Left ventricle myocardium inferior (tissue), 1 donor: ENCODE measurements at places on chromosomes 5 and 9.
A peak's percentile ranks its signal among the peaks of the same experiment; 100 is the strongest.

- DNase-seq = no peak
These were observed 56.5 kb downstream of the ADAMTS2 start for GRCh38 chr5:179288809-179289185.

DNA sequence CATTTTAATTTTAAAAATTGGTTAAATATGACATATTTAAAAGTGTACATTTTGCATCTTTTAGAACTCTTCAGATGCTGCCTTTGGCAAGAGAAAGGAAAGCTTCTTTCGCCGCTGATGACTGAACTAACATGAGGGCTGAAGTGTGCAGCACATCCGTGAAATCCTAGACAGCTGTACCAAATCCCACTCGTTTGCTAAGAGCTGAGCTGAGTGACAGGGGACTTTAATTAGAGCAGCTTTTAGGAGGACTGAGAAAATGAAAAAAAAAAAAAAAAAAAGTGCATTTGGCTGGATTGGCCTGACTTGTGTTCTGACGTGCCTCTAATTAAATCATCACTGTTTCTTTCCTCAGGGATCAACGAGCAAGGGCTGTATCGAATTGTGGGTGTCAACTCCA lies 271.3 kb downstream of the ARHGAP26 start:
- no peak for DNase-seq

GRCh38 chr9:22169243-22169642 lies 160.1 kb upstream of the CDKN2B start:
- DNase-seq = no peak

- no peak for DNase-seq
These were observed 145.7 kb upstream of the KLF4 start for GRCh38 chr9:107635101-107635802.

DNA sequence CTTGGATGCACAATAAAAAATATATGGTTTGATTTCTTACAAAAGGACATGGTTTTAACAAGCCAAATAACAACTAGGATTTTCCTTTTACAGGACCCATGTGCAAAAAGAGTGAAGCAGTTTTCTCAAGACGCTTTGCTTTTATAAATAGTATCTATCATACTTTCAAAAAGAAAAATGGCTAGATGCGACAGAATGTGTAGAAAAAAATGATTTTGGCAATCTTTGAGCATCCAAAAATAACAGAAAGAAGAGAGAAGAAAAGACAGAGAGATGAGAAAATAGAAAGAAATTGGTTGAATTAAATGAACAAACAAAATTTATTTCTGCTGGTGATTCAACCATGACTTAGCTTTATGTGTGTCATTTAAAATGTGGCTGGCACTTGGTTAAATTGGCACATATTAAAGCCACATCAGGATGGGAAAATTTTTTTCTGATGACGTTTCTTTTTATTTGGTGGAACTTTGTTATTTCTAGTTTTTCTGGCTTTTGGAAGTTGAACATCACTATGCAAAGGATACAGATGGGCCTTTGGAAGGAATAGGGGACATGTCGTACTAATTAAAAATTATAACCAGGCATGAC lies 35.6 kb upstream of the NREP start:
- no peak for DNase-seq

DNA sequence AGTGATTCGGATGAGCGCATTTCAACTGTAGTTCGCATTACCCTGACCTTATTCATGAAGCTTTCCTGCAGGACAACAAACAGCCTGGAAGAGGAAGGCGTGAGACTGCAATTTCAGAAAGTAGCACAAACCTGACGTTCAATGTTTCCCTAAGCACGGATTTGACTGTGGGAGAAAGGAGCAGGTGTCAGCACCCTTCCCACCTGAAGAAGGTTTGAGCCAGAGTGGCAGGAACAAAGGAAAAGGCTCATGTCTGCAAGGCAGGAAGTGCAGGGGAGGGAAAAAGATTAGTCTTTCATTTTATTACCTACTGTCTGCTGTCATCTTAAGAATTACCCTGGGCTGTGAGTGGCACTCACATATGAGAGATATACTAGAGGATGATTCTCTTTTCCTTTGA lies 114.0 kb downstream of the MED10 start:
- DNase-seq = no peak

DNA sequence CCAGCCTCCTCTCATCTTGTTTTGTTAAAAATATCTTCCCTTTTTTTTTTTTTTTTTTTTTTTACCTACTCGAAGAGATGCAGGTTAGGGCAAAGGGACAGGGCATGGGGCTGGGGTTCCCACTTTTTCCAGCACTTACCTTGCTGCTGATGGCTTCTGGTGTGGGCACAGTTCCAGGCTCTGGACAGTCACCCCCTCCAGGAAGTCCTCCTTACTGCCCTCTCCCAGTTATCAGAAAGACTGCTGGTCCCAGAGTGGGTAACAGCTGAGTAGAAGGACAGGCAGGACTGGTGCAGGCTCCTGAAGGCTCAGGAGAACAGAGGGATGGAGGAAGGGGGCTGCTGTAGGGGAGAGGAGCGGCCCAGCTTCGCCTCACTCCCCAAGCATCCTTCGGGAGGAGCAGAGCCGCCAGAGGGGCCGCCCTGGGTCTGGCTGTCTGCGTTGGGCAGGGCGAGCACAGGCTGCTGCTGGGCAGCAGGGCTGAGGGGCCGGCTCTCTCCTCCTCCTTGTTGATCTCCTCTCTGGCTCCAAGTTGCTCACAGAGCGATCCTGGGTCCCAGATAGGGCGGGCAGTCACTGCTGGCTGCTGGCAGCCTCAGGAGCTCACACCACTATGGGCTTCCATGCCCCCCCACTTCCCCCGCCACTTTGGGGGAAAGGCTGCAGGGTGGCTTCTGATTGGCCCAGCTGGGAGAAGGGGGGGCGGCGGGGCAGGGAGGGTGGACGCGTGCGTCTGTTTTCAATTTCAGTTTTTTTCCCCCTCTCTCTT lies at the start of gene PDGFRB:
Gene PDGFRB (minus strand): TSS at position 588 of the 769 bp plus-strand sequence. CDS start 18,798 bp downstream, outside the sequence.
- peak; percentile 91 for DNase-seq

GRCh38 chr5:95655575-95655974 lies 9.0 kb downstream of the RFESD start:
- no peak for DNase-seq

GRCh38 chr9:86369810-86370209 lies 15.6 kb upstream of the TUT7 start:
- no peak for DNase-seq

DNA sequence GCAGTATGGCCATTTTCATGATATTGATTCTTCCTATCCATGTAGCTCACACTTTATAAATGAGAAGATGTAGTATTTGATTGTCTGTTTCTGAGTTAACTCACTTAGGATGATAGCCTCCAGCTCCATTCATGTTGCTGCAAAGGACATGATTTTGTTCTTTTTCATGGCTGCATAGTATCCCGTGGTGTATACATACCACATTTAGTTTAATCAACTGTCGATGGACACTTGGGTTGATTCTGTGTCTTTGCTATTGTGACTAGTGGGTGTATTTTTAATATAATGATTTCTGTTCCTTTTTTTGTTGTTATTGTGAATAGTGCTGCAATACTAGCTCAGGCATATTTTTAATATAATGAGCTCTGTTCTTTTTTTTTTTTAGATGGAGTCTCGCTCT lies 560.3 kb upstream of the ZNF608 start:
- no peak for DNase-seq

DNA sequence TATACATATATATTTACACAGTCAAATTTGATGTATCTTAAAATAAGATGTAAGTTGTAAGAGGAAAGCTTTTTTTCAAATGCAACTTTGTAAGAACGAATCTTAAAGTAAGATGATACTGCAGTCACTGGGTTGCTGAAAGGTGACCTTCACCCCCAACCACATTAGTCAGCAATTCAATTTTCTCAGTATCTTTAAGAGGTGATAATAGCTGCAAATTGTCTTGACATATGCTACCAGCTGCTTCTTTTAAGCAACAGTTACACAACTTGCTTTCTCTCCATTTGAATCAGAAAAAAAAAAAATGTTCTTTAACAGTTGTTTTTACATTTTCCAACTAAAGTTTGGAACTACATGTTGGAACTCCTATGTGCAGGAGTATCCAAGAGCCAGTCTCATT lies 246.6 kb upstream of the CCNG1 start:
- no peak for DNase-seq

- DNase-seq = no peak
These were observed 852.8 kb upstream of the CTNND2 start for GRCh38 chr5:12757035-12757434.
